ENCODE measurements at places on chromosomes 5 and 9.
A peak's percentile ranks its signal among the peaks of the same experiment; 100 is the strongest.

GRCh38 chr9:82124090-82124489 lies 135.5 kb downstream of the SPATA31D1 start:
- no peak for DNase-seq

- no peak for DNase-seq
Observed at GRCh38 chr5:79560771-79561524, 47.0 kb upstream of the HOMER1 start.

DNA sequence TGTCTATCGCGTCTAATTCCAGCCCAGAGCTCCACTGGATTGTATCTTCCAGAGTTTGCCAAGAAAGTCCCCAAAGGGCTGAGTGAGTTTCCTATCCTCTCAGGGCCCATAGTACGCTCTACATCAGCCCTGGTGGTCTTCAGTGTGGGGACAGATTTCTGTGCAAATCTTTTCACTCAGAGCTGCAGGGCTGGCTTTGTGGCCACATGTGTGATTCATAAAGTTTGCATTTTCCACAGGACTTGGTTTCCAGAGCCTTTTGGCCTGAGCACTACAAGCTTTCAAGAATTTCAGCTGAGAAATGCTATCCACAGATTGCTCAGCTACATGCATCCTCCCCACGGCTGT lies 76.7 kb upstream of the CXCL14 start:
- DNase-seq, result no peak

GRCh38 chr5:36887532-36887931 lies 11.0 kb downstream of the NIPBL start:
- DNase-seq, result no peak

GRCh38 chr9:137679249-137679648 lies 60.4 kb downstream of the EHMT1 start:
- DNase-seq, result no peak

GRCh38 chr5:21806943-21807342 lies 1046.2 kb downstream of the CDH12 start:
- DNase-seq, result no peak

DNA sequence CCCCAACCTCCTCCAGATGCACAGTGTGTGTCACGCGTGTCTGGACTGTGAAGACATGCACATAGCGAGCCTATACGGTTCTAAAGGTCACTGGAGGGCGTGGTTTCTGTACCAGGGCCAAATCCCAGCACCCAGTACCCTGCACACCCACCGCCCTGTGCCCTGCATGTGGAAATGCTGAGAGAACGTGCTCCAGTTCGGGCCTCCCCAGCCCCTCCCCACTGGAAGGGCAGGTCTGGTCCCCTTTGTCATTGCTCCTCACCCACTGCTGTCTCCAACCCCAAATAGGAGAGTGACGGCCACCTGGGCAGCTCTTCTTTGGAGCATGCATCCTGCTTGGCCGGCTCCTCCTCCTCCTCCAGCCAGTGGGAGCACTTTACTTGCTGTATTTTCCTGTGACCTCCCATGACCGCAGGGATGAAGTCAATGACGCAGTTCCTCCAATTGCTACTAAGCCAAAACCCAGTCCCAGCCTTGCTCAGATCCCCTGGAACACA lies 116.7 kb downstream of the WNK2 start:
- DNase-seq, result no peak

GRCh38 chr5:149745212-149745942 lies 15.3 kb downstream of the PPARGC1B start:
- no peak for DNase-seq

DNA sequence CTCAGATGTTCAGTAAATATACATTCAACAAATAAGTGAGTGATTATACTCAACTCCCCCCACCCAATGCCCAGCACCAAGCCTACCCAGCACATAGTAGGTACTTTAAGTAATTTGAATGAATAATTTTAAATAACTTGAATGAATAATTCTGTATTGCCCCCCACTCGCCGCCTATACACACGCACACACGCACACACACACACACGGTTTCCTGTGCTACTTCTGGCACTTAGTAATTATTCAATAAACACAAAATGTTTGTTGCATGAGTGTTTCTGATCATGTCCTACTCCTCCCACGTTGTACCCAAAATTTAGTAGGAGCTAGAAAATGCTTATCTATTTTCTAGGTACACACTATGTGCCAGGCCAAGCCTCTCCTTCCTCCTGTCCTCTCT lies 16.2 kb downstream of the PCDH12 start:
- DNase-seq, result no peak

DNA sequence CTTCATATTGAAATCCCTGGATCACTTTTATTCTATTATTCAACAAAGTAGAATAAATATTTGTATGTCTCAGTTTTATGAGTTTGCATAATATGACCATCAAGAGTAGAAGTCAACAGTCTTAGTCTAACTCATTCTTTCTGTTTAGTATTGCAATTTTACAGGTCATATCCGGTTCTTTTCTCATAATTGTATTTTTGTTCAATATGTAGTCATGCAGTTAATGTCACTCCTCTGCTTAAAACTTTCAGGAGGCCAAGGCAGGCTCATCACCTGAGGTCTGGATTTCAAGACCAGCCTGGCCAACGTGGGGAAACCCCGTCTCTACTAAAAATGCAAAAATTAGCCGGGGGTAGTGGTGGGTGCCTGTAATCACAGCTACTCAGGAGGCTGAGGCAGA lies 148.4 kb upstream of the TRPM3 start:
- no peak for DNase-seq

GRCh38 chr9:70484232-70485130 lies 70.0 kb upstream of the KLF9 start:
- no peak for DNase-seq

GRCh38 chr9:101073122-101073521 lies 44.6 kb downstream of the PLPPR1 start:
- DNase-seq, result no peak

- DNase-seq, result peak; percentile 52
Observed at GRCh38 chr9:83469722-83470121, 68.5 kb downstream of the FRMD3 start.

DNA sequence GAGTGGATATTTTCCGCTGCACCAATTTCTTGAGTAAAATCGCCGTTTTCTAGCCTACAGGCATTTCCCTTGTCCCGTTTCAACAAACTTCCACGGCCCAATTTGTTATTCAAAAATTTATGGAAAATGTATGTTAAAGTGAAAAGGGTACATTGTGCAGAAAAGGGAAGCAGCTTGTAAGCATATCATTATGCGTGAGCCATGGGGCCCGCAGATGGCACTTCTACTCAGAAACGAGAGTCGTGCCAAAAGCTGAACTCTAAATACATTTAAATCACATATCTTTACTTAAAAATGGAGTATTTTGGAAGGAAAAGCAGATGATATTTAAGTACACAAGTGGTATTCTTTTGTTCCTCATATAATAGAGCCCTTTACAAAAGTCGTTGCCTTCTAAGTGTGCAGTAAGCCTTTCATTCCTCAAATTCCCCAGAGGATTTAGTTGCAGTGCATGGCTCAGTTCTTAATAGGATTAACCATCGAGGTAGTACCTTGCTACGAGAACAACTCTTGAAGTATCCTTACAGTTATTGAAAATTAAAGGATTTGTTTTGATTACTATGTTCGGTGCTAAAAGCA lies 1227.2 kb upstream of the WWC1 start:
- no peak for DNase-seq

DNA sequence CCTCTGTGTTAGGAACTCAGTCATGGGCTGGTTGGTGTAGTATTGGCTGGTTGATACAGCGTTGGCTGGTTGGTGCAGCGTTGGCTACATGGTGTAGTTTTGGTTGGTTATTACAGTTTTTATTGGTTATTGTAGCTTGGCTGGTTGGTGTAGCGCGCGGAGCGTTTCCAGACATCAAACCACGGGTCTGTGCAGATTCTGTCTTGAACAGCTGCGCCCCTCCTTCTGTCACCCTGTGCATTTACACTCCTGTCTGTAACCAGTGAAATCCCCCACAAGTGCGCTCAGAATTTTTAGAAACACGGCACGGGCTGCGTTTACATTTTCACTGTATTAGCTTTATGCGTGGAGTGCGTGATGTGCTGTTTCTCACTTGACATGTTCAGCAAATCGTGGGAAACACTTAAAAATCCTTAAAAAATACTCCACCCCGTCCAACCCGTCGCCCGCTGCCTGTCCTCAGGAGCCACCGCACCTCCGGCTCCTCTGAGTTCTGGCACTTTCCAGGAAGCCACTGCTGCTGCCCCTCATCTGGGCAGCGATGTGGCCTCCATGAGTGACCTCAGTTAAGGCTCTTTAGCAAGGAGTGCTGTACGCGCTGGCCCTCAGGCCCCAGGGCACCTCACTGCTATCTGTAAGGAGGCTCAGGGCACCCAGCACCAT lies 20.8 kb downstream of the NKD2 start:
- no peak for DNase-seq

DNA sequence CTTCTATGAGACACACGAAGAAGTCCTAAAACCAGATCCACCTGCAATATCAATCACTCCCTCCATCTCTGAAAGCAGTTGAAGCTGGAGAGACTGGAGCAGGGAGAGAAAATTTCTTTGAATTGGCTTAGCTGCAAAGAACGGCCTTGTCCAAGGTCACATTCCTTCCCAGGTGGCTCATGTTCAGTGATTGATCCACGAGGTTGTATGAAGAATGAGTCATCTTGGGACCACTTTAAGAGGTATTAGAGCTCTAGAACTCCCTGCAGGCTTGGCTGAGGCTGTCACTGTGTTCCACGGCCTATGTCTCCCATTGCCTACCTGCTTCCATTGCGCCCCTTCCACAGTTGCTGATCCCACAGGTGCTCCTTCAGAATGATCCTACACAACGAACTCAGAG lies 68.2 kb downstream of the HMHB1 start:
- no peak for DNase-seq

- no peak for DNase-seq
Observed at GRCh38 chr9:2180154-2180553, 165.0 kb downstream of the SMARCA2 start.

GRCh38 chr5:149667084-149667828 lies 62.9 kb upstream of the PPARGC1B start:
- DNase-seq, result no peak

DNA sequence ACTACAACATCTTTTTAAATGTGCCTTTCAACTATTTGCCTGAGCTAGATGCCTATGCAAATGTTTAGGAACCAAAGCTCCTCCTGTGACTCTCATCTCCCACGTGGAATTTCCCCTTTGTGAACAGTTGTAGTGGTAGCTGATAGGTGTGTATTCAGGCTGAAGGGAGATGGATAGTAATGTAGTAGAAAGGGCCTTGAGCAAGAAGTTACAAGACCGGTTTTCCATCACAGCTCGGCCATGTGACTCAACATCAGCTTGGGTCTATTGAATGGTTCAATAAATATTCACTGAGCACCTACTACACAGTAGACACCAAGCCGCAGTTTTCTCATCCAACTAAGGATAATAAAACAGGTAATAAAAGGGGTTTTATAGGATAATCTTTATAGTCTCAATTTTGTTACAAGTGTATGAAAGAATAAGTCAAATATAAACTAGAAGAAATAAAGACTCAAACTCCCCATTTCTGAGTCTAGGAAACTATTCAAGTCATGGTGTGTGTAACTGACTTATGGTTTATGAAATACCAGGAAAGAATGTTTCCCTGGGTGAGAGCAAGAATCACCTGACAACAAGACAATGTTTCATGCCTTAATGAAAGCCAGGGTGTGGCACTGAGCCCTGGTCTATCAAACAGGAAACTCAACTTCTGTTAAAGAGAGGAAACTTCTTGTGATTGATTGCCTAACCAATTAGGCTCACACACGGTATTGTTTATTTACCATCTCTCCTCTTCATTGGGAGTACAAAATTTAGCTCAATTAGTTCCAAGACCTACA lies 187.1 kb upstream of the SPEF2 start:
- no peak for DNase-seq

DNA sequence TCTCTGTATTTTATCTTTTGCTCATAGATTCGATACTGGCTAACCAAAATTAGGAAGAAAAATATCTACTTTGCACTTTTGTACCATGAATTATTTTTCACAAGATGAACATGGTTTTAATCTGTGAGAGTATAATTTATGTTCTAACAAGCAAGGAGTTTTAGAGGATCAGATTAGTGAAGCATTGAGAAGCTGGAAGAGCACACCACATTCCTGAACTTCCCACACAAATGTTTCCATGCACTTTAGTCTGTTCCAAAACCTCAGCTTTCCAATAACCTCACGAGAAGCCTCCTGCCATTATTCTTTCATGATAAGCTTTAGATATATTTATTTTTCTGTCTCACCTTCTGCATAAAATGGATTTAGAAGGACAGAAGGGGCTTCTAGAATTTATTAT lies 98.7 kb upstream of the MPDZ start:
- no peak for DNase-seq

GRCh38 chr5:82793808-82794419 lies 283.3 kb downstream of the TMEM167A start:
- no peak for DNase-seq

GRCh38 chr5:177523711-177524538 lies 7.2 kb upstream of the DDX41 start:
- peak; percentile 24 for DNase-seq

DNA sequence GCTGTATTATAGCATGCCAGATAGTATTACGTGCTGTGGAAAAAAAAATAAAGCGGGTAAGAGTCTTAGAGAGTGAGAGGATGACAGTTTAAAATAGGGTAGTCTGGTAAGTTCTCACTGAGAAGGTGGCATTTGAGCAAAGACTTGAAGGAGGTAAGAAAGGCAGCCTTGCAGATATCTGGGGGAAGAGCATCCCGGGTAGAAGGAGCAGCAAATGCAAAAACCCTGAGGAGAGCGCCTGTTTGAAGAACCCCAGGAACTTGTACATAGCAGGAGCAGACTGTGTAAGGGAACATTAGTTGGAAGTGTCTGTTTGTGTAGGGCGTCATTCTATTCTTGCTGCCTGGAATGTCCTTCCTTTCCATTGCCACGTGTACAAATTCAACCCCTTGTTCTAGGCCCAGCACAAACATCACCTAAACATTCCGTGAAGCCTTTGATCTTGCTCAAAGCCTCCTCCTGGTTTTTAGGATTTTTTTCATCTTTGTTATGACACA lies 2.6 kb downstream of the AP3S1 start:
- DNase-seq, result no peak

- DNase-seq, result no peak
Observed at GRCh38 chr5:148202531-148203203, at the start of gene SPINK6. SPINK6 (plus strand) TSS chr5:148203042; CDS start chr5:148203097, 55 bp downstream.

- no peak for DNase-seq
Observed at GRCh38 chr5:52893105-52893504, 96.0 kb upstream of the ITGA2 start.

DNA sequence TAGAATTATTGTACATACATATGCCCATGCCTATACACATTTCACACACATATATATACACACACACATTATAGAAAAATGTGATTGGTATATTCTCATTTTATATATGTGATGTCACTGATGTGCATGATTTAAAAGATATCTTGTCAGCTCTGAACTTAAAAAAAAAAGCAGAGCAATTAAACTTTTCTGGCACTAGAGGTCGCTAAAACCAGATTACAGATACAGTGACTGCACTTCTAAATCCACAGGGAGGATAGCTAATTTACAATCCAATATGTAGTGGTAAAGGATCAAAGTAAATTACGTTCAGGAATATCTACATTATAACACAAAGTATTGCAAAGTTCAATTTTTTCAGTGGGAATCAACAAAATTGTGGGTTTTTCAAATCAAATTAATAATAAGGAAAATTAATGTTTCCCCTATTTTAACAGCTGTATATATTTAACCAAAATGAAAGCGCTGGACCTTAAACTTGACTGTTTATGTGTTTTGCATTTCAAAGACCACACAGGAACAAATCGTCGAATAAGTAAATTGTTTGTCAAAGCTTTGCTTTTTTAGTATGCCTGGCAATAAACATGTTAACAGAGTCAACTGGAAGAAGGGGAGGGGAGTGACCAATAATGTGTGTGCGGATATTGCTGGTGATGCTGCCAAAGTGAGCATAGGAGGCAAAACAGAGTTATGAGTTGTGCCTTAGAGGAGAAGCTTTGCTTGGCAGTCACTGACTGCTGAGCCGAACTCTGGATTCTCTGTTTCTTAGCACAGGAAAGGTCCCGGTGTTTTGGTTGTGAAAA lies 1201.4 kb upstream of the C9orf72 start:
- DNase-seq, result no peak
